ENCODE measurements at places on chromosomes 1 and 21.

- no peak for DNase-seq
Observed at GRCh38 chr1:212470059-212470458, 37.3 kb downstream of the NENF start.

DNA sequence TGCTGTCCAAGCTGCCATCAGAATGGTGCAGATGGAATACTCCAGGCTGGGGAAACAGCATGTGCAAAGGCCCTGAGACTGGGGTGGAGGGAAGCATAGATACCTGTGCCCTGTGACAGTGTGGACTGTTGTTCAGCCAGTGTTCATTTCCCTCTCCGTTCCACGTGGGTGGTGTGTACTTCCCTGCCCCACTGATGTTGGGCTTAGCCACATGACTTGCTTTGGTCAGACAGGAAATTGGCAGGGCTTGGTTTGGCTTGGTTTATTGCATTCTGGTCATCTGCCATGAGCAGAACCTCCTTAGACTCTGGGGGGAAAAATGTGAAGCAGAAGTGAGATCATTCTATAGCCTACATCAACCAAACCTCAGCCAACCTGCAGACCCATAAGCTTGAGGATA lies 102.4 kb upstream of the IGSF21 start:
- DNase-seq: no peak

DNA sequence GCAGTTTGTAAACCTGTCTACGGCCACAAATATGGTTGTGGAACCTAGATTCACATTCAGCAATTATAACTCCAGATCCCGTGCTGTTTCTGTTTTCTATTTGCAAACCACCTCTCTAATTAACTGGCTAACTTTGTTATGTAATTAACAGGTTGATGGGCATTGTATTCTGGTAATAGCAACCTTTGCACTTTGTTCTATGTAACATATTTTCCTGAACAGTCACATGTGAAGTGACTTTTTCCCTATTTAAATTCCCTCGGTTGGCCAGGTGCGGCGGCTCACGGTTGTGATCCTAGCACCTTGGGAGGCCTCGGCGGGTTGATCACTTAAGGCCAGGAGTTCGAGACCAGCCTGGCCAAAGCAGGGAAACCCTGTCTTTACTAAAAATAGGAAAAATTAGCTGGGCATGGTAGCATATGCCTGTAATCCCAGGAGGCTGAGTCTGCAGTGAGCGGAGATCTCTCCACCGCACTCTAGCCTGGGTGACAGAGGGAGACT lies 1.4 kb downstream of the ACADM start:
- no peak for DNase-seq

- DNase-seq: no peak
Observed at GRCh38 chr1:238153939-238154338, 263.2 kb upstream of the ZP4 start.

DNA sequence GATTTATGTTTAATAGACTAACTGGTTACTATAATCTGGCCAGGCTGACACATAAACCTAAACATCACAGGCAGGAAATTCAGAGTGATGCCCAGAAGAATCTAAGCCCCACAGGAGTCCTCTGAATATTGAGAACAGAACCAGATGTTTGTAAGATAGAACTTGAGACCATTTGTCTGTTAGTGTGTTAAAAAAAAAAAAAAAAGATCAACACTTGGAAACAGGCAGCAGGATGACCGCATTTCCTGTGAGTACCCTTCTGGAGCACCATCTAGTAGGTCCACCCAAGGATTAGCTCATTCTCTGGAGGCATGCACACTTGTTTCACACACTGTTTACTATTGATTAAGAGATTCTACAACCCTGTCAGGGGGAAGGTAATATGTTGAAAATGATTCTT lies 111.4 kb upstream of the VANGL1 start:
- no peak for DNase-seq

DNA sequence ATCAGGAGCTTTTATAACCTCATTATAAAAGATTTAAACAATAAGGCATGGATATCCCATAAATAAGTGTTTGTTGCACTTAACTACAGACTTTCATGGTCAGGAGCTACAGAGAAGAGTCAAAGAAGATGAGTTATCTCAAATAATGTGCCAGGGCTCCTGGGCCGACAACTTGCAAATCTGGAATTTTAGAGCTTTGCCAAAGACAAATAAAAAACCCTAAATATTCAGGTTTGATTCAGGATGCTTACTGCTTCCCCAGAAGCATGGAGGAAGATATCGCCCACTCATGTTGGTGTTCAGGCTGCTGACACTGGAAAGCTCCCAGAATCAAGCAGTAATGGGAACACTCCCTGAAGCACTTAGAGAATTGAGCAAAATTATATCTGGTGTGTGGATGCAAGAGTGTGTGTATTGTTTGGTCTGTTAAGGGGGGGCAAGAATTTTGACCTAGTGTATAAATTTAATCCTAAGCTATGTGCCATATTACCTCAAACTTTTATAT lies 176.9 kb upstream of the ESRRG start:
- no peak for DNase-seq

- DNase-seq: no peak
Observed at GRCh38 chr1:56215771-56216170, 363.6 kb downstream of the PLPP3 start.

DNA sequence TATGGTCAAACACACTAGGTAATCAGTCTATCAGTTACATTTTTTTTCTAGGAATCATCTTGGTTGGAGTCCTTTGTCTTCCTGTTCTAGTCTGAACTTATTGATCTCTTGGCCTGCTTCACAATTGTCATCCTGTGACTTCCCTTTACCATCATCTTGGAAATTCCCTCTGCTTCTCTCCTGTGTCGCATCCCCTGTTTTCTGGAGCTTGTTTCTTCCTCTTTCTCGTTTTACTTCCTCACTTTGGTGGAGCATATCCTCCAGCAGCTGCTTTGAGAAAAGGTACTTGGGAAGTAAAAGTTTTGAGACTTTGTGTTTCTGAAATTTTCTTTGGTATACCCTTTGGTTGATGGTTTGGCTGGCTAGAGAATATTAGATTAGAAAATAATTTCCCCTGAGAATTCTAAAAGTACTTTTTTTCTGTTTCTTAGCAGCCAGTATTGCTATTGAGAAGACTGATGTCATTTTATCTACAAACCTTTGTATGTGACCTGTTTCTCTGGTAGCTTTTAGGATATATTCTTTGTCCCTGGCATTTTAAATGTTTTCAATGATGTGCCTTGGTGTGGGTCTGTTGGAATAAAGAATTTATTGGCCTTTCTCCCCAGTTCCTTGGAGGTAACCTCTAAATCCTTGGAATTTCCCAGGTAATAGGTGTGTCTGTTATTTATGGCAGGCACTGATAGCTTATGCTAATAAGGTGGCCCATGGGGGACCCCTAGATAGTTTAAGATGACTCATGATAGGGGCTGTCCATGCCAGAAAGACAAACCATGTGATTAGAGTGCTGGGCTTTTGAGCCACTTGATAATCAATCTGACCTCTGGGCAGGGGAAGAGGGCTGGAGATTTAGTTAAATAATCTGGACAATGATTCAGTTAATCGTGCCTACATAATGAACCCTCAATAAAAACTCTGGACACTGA lies 6.1 kb upstream of the MYCL start:
- DNase-seq: no peak

GRCh38 chr1:1928231-1929101 lies 9.4 kb upstream of the TMEM52 start:
- DNase-seq: no peak

DNA sequence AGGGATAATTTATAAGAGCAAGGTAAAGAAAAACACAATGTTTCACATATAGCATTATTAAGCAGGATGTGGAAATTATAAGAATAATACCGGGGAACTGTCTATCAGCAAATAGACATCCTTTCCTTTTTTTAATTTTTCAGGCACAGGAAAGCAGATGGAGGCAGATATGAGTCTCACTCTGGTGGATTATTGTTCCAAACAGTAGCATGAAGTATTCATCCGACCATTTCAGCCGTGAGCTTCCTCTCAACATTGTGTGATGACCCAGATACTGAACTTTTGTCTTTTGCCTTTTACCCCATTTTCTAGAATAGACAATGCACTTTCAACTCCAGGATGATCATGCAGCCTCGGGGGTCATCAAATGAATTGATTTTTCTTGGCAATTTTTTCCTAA lies 599.8 kb downstream of the ADGRL2 start:
- DNase-seq: no peak

DNA sequence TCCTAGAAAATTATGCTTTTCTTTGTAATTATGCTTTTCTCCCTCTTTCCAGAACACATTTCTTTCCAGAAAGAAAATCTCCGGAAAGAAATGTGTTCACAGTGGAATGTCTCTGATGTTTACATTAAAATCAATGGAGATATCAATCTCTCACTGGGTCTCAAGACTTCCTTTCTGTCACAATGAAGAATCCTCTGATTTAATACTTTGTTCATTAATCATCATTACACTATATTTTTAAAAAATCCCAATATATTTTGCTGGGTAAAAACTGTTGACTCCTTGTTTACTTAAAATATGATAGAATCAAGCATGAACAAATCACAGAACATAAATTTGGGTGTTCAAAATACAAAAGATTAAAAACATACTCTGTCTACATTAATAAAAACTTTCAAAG lies 26.3 kb upstream of the TGFBR3 start:
- DNase-seq: no peak

DNA sequence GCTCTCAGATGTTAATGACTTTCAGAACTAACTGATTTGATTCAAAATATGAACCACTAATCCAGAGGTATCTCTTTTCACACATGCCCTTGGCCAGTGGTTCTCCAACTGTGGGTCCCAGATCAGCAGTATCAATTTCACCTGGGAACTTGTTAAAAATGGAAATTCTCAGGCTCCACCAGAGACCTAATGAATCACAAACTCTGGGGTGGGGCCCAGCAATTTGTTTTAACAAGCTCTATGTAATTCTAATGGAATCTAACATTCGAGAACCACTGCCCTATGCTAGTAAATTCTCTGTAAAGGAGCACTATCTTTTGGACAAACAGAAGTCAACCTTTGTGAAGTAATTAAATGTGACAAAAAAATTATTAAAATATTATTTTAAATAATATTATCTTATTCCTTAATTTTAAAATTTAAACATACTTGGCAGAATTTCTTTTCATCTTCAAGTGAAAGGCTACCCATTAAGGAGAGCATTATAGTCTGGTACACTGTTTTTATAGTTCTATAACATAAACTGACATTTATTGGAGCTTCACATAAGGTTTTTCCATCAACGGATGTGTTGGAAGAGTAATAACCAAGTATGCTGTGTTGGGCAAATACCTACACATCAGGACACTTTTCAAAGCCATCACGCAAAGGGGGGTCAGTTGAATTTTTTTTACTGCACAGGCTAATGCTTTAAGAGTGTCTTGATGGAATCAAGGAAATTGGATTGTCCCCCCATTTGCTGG lies 130.4 kb downstream of the LHX4 start:
- DNase-seq: no peak

DNA sequence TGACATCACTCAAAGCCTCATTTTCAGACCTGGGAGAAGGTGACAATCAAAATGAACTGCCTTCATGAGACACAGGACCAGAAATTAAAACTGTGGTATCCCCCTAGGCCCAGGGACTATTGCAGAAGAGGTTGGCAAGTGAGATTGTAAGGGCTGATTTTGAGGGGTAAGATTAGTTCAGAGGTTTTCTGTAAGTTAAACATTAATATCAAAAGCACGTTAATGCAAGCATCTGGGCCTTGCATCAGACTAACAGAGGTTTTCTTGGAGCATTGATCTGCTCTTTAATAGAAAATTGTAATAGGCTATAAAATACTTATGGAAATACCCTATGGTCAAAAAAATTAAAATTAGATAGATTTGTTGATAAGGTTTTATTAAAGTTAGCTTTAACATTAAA lies 14.6 kb upstream of the GBP4 start:
- DNase-seq: no peak

- DNase-seq: no peak
Observed at GRCh38 chr1:10943991-10944730, 68.3 kb upstream of the TARDBP start.

GRCh38 chr1:181101581-181102226 lies 13.2 kb downstream of the IER5 start:
- DNase-seq: no peak

DNA sequence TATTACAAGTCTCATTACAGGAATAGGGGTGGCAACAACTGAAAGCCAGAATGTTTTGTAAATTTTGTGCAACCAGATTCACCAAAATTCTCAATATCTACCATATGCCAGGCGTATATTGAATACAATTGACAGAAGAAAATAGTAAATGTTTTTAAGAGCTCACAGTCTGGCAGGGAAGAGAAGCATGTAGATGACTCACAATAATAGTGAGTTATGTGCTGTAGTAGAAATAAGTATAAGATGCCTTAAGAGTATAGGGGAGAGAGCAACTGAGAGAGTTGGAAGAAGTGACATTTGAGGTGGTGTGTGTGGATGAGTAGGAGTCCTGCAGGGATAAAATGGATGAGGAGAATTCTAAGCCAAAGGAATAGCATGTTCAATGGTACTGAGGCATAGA lies 170.5 kb upstream of the FGGY start:
- DNase-seq: no peak

DNA sequence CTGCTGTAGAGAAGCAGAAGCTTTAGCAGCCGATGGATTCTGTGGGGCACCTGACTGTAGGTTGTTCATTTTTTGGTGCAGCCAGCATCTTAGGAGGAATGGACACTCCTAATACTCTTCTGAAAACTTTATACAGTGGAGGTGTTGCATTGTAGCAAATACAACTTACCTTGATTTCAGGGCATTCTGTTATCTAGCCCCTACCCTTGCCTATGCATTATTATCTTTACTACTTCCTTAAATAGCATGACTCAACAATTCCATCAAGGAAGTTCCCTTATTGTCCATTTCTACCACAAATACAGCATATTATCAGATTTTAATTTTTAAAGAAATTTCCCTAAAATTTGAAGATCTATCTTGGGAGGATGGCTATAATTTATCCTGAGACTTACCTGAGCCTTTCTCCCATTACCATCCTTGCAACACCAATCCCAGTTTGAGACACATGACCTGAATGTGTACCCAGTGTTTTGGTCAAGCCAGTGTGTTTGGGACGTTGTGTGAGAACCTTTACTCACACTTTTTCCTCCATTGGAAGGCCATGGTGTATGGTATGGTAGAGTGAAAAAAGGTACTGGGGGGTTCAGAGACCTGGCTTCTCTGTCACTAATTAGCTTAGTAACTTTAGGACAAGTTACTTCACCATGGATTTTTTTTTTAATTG lies 9.2 kb downstream of the POU2F1 start:
- no peak for DNase-seq
